ENCODE measurements at places on chromosomes 13 and 19.

GRCh38 chr19:29812080-29812880 is 489 bp downstream of the CCNE1 start:
- DNase-seq: no peak

DNA sequence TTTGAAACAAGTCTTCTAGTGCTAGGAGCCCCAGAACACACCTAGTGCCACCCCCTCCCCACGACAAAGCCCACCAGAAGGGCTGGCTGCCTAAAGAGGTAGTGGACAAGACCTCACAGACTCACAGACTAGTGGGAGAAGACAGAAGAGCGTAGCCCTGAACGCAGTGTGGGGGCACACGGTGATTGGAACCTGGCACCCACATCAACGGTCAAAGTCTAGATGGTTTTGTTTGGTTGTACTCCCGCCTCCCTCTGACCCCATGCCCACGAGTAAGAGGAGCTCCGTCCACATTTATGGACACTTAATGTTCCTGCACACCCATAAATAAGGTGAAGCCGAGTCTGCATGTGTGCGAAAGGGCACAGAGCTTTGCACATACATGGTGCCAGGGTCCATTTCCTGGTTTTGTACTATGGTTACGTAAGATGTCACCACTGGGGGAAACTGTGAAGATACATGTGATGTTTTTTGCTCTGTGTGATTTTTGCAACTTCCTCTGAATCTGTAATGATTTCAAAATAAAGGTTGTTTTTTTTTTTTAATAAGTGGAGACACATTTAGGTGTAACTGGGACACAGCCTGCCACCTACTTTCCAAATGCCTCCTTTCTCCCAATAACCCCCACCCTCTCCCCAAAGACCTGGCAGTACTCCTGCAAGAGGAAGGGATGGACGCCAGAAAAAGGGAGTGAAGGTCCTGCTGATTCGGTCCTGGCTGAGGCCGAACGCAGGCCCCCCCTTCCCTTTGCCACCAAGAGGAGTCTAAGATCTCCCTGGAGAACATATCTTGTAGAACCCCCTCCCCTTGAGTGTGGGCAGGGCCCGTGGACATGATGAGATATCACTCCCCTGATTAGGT is 72.8 kb downstream of the GNG7 start:
- DNase-seq: no peak

GRCh38 chr19:19849056-19849455 is 16.6 kb upstream of the ZNF253 start:
- DNase-seq: no peak

DNA sequence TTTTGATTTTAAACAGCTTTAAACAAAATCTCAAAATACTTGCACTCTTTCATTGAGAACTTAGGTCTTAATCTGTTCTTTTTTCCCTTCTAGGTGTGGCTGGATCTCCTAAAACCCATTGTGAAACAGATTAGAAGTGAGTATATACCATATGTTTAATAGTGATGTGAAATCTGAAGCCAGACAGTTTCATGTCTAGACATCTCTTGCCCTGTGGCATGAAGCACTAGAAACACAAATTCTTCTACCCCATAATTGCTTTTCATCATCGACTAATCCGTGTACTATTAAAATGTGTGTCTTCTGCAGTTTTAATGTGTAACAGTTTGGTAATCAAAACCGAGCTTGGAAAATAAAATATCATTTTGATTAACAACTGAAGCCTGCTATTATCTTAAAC is 188.2 kb upstream of the RNF113B start:
- DNase-seq: no peak

GRCh38 chr19:6821639-6822310 is 49.3 kb downstream of the VAV1 start:
- DNase-seq: no peak

- no peak for DNase-seq
Observed at GRCh38 chr13:30142486-30143211, 164.7 kb downstream of the KATNAL1 start.

DNA sequence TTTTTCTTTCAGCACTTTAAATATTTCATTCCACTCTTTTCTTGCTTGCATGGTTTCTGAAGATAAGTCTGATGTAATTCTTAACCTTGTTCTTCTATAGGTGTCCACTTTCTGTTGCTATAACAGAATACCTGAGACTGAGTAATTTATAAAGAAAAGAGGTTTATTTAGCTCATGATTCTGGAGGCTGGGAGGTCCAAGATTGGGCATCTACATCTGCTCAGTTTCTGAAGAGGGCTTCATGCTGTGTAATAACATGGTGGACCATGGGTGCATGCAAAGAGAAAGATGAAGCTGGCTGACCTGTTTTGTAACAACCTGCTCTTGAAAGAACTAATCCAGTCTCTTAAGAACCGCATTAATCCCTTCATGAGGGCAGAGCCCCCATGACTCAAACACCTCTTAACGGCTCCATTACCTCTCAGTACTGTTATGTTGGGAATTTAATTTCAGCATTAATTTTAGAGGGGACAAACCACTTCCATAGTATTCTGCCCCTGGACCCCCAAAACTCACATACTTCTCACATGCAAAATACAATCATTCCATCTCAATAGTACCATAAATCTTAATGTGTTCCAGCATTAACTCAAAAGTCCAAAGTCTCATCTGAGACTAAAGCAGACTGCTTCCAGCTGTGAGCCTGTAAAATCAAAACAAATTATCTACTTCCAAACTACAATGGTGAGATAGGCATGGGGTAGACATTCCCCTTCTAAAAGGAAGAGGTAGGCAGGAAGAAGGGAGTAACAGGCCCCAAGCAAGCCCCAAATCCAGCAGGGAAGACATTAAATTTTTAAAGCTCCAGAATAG is 9.6 kb upstream of the FGF9 start:
- no peak for DNase-seq

DNA sequence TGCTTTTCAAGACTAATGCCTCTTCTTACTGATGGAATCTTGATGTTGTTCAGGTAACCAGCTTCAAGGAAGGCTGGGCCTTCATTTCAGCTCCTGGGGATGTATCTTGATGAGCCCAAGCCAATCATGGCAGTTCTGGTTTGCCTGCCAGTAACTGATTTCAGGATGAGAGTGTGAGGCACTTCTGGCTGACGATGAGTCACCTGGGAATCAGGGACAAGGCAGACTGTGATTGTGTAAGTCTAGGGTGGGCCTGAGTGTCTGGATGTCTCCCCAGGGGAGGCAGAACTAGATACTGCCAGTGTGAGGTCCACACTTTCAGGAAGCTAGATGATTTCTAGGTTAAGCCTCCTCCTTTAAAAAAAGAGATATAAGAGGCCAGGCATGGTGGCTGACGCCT is 77.3 kb upstream of the KL start:
- DNase-seq: no peak

GRCh38 chr19:28196961-28197360 is 1016.0 kb downstream of the UQCRFS1 start:
- no peak for DNase-seq

- DNase-seq: no peak
Observed at GRCh38 chr13:108031865-108032264, 183.5 kb downstream of the LIG4 start.

GRCh38 chr13:31875134-31875533 is 135.8 kb downstream of the RXFP2 start:
- DNase-seq: no peak

DNA sequence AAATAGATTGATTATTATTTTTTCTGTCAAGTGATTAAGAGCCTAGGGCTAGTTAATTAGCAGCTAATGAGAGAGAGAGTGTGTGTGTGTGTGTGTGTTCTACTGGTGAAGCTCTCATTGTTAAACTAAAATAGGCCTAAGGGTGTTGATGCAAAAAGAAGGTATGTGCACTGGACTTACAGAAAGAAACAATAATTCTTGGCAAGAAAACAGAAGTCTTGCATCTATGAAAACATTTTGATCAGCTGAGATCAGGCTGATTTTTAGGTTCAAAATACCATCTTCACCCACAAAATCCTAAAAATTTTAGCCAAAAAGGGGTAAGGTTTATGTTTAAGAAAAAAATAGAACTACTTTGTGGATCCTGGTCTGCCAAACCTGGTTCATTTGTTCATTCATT is 106.5 kb downstream of the POSTN start:
- no peak for DNase-seq

DNA sequence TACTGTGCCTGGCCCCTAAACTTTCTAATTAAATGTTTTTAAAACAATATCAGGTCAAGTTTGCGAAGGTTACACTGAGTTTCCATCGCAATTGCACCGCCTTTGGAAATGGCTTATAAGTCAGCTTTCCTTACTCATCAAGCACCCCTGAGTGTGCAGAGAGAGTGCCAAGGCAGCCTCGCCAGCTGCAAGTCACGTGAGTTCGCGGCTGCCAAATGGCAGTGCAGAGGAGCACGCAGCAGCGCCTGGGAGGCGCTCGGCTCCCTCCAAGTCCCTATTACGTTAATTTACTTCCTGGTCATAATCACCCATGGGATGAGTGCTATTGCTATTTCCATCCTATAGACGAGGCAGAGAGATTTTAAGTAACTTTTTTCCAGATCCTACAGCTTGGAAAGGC is 319.6 kb downstream of the TEX29 start:
- DNase-seq: no peak

- no peak for DNase-seq
Observed at GRCh38 chr13:46296921-46297320, 85.2 kb downstream of the LRRC63 start.

GRCh38 chr13:73935991-73936390 is 198.2 kb downstream of the KLF12 start:
- no peak for DNase-seq

- no peak for DNase-seq
Observed at GRCh38 chr19:1560286-1560882, 7.7 kb downstream of the MEX3D start.

GRCh38 chr13:31755211-31755610 is 15.9 kb downstream of the RXFP2 start:
- no peak for DNase-seq

DNA sequence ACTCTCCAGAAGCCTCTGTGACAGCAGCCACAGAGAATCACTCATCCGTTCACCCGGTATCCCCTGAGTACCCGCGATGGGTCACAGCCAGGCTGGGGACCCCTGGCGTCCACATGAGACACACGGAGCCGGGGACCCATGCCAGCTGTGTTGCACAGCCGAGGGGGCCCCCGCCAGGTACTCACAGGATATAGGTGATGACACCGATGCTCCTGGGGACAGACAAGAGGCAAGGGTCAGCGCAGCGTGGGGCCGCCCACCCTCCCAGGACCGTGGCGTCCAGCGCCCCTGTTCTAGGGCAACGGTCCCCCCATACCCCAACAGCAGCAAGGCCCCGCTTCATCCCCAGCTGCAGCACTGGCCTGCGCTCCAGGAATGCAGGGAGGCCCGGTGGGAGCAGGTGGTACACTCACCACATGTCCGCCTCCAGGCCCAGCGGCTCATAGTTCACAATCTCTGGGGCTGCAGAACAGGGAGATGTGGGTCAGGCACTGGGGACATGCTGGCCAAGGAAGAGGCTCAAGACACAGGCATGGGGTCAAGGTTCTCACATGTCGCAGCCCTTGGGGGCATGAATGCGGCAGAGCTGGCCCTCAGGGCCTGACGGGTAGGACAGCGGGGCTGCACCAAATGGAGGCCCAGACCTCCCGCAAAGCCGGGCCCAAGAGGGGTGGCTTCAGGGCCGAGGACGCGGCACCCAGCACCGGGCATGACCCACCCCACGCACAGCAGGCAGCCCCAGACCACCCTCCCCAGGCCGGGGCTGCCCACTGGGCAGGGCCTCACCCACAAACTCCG is 7.2 kb downstream of the DAPK3 start:
- DNase-seq: no peak

DNA sequence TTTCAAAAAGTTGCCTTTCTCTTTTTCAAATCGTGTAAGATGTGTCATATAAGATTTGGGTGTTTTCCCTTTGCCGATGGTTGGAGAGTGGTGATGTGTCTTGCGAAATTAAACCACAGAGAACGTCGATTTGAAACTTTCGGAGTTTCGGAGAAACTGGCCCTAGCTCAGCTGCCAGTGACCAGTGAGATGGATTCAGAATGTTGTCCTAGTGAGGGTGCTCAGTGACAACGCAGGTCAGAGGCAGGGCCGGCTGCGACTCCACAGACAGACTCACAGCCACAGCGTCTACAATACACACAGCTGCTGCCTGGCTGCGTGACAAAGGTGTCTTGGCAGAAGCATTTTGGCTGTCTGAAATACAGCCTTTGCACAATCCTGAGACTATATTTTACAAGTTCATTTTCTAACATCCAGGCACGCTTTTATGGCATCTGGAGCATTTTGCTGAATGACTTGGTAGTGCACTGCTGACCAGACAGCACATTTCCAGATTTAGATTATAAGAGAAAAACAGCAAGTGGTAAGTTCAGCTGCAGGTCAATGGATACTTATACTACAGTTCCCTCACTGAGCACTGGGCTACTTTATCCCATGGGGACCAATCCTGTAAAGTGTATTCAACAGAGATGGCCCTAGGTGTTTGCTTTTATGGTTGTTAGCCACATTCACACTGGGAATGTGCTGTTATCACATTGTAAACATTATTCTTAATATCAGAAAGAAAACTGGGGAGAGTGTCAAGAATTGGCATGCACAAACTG is 207.5 kb downstream of the KCNRG start:
- no peak for DNase-seq

- DNase-seq: no peak
Observed at GRCh38 chr13:111904166-111904565, 162.8 kb upstream of the SOX1 start.

DNA sequence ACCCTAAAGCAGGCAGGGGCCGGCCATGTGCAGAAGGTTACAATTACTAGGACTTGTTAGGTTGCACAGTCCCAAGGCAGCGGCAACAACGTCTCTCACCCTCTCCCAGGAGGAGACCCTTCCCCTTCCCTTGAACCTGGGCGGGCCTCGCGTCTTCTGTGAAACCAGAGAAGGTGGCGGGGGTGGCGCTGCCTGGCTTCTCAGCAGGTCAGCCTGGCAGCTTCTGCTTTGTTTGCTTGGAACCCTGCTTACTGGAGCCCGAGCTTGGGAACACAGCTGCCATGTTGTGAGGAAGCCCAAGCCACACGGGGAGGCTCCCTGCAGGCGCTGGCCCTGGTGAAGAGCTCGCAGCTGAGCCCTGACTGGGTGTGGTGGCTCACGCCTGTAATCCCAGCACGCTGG is 15.5 kb downstream of the MKNK2 start:
- no peak for DNase-seq

DNA sequence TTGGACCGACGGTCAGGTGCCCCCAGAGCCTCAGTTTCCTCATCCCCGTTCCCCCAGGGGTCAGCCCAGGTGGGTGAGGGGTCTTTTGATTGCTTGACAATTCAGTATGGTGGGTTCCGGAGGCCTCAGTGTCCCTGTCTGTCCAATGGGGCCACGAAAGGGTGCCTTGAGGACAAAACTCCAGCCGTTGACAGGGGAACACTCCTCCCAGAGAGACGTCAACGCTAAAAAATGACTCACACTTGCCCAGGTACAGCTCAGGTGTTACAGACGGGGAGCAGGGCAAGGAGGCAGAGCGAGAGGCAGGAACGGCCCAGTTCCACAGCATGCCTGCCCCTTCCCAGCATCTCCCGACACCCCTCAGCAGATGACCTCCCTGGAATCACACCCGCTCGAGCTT is 1.8 kb downstream of the TNFAIP8L1 start:
- no peak for DNase-seq

- no peak for DNase-seq
Observed at GRCh38 chr19:15721268-15721667, 6.6 kb upstream of the OR10H2 start.

GRCh38 chr13:29435125-29435911 is 160.2 kb downstream of the SLC7A1 start:
- DNase-seq: no peak

- no peak for DNase-seq
Observed at GRCh38 chr13:105567951-105568525, 967.4 kb downstream of the EFNB2 start.

- DNase-seq: no peak
Observed at GRCh38 chr19:38665950-38666662, 18.7 kb downstream of the ACTN4 start.

Measured in Jurkat, Clone E6-1 (cell line).